ENCODE measurements at places on chromosomes 1 and 21. TPM values are rescaled to one million over a fixed set of nuclear protein-coding genes. Genes with fewer than 3 reads are reported as not detected.

GRCh38 chr1:162663086-162663485, 30.8 kb downstream of the DDR2 start:
- no peak for DNase-seq

DNA sequence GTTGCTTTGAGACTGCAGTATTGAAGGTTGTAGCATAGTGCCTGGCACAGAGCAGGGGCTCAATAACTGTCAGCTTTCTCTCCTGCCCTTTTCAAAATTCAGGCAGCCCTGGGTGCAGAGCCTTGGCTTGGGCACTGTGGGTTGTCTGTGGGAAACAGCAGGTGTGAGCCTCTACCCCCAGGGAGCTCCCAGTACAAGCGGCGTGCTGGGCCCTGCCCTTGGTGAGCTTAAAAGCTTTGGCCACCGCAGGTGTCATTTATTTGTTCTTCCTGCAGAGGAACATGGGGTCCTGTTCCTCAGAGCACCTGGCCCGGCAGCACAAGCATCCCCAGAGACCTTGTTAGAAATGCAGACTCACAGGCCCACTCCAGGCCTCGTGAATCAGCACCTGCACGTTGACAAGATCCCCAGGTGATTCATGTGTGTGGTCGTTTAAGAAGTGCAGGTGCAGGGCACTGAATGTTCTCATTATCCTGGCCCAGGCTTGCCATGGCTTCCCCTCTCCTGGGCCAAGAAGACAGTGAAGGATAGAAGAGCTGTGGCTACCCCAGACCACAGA, 29.9 kb upstream of the IGSF21 start:
- no peak for DNase-seq

KRTAP19-1 gene
- not detected for polyA plus RNA-seq

GRCh38 chr1:28096210-28097099, 8.0 kb upstream of the EYA3 start:
- DNase-seq, result no peak

DNA sequence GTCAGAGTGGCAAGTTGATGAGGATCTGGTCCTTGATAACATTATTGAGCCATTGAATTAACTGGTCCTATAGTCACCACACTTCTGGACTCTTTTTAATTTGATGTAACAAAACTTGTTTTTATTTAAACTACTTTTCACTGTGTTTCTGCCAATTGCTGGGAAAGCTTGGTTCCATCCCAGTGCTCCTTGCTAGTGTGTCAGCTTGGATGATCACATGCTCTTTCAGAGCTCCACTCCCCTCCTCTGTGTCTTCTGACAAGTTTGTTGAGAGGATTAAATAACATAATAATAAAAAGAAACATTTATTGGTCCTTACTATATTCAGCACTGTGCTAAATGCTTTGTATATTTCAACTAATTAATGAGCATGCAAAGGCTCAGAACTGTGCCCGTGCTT, 448.5 kb upstream of the B3GALT2 start:
- no peak for DNase-seq

UBXN10 gene
- 0.54 TPM for polyA plus RNA-seq

Measured in small intestine (tissue), 16 donors.